Omental fat pad (tissue), 4 donors: ENCODE measurements at places on chromosomes 1 and 21.

- DNase-seq: no peak
Observed at GRCh38 chr1:209675565-209676154, 448 bp downstream of the G0S2 start.

DNA sequence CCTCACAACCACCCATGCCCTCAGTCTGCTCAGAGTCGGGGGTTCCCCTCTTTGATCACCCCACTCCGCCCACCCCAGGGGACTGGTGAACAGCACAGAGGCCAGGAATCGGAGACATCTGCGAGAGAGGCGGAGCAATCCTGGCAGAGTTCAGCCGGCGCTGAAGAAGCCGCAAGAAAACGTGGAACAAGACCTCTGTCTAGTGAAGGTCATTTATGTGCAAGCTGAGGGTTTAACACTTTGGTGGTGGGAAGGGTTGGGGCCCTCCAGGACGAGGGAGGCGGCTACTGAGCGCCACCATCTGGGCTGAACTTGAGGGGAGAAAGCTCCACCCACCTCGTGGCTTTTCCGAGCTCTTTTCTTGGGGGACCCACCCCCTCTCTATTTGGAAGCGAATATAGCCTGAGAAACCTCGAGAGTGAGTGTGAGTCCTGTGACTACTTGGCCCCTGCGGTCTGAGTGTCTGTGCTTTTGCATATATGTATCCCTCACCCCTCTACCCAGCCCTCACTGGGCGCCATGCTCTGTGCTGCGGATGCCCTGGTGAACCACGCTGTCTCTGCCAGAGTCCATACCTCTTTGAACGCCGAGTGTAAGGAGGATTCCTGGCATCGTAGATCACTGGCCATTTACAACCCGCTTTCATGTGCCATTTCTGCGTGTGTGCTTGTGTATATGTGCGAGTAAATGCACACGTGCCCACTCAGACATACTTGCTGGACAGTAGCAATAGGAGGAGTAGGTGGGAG, 1.2 kb upstream of the EPHA10 start:
- no peak for DNase-seq

- no peak for DNase-seq
Observed at GRCh38 chr1:31633117-31633516, 11.6 kb downstream of the PEF1 start.

GRCh38 chr1:46333300-46334029, 7.1 kb upstream of the NSUN4 start:
- DNase-seq: no peak

GRCh38 chr1:3914911-3915310, 14.8 kb upstream of the C1orf174 start:
- DNase-seq: no peak

DNA sequence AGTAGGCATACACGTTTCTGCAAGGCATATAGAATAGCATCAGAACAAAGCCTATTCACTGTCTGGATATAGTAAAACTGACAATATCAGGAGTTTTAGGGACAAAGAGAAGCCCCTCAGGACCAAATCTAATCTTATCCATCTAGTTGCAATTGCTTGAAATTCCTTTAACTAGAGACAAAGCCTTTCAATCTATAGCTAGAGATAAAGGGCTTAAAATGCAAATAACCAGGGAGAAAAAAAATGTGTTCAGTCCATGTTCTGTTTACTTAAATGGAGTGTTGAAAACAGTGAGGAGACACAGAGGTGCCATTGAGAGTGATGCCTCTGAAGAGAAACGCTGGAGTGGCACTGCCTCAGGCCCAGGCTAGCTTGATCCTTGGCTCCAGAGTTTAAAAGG, 286.1 kb downstream of the DPYD start:
- no peak for DNase-seq

DNA sequence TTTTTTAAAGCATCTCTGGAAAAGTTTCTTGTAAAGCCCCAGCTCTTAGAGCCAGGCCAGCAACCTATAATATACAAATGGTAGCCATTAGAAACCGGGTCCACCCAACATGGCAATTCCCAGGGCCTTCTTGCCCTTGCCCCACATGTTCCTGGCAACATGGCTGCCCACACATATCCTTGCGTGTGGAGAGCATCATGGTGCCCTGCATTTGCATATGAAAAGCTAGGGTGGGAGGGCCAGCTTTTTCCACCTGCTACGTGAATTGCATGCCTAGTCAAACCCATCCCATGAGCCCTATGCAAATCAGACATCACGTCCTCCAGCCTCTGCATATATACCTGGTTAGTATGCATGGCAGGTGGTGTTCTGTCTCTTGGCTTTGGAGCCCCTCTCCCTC, 88.2 kb downstream of the RABGAP1L start:
- no peak for DNase-seq

DNA sequence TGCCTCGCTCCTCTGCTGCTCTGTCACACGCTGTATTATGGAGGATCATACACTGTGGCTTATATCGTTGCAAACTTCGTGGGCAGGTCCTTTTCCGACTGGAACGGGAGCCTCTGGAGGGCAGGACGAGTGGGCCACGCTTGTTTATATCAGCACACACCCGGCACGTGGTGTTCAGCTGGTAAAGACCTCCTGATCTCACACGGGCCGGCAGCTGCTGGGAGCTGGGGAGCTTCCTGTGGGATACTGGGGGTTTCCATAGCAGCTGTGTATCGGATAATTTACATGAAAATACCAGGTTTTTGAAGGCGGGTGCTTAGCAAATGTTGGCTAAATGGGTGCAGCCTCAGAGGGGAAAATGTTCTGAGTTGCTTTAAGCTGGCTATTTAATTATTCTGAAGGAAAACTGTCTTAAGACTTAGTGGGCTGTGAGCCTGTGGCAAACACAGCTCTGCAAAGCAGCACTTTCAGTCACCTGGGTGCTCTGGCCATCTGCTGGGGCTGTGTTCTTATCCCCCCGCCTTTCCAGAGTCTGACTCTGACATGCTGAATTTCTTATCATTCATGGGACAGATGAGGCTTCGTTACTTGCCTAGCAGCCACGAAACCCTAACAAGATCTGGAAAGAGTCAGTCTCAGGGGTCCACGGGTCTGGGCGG, 103.6 kb upstream of the GCLM start:
- DNase-seq: no peak

GRCh38 chr1:106748606-106749005, 307.9 kb upstream of the PRMT6 start:
- no peak for DNase-seq

DNA sequence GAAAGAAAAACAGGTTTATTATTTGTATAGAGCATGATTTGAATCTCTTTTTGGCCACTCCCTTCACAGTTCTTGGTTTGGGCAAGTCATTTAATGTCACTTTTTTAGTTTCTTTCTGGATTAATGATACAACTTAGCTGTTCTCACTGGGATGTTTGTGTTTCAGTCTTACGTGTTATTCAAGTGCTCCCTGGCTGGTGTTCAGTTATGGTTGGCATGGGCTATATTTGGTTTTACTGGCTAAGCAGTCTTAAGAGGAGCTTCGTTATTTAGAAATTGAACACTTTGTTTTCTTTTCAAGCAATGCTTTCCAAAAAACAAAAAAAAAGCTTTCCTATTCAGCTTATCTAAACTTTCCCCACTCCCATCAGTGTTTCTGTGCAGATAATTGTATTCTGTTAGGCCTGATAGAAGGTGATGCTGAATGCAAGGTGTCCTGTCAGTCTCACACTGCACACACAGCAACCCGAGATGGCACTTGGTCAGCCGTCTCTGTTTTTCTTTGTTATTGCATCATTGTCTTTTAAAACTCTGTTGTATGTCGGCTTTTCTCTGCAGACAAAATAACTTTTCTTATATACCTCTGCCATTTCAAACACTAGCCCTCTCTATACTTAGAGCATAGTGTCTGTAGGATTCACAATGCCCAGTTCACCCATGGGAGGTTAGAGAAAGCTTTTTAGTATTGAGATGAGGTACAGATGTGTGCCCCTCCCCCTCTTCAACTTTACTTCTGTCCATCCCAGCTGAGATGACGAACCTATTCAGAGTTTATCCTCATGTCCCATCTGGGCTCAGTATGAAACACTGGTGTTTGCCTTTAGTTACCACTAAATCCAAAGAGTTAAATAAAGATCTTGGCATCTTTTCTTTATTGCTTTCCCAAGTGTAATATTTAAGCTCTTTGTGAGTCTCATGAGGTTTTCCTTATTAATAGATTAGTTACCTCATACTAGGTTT, 80.2 kb downstream of the VPS13D start:
- DNase-seq: no peak

GRCh38 chr1:63770381-63770780, 3.4 kb upstream of the ROR1 start:
- no peak for DNase-seq

GRCh38 chr21:41065539-41065938, 102.4 kb upstream of the BACE2 start:
- no peak for DNase-seq

GRCh38 chr1:2322065-2322571, 69.2 kb downstream of the MORN1 start:
- DNase-seq: no peak

- no peak for DNase-seq
Observed at GRCh38 chr21:17784604-17785402, 34.4 kb downstream of the C21orf91 start.

- no peak for DNase-seq
Observed at GRCh38 chr1:8462371-8462892, 144.5 kb downstream of the SLC45A1 start.
